ENCODE measurements at places on chromosomes 12 and 14.

DNA sequence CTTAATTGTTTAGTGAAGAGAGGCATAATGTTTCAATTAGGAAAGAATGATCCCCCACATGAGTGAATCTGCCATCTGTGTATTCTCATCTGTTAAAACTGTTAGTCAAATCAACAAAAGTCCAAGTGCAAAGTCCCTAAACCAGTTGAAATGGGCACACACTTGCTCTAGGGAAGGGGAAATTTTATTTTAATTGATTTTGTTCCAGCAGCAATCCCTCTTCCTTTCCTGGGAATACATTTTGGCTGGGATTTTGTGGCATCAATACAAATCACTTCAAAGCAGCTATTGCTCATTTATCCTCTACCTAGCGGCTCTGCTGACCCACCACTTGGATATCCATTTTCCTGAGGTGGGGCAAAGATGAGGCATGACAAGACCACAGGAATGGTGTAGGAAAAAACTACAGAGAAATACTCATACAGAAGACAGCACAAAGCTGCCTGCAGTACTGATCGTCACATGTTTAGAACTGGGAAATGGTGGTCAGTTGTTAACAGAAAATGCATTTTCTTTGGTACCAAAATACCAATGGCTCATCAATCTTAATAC, 9.8 kb upstream of the SSTR1 start:
- DNase-seq = no peak

GRCh38 chr14:83170165-83170564, 1636.5 kb upstream of the SEL1L start:
- no peak for DNase-seq

- DNase-seq = no peak
These were observed 31.8 kb downstream of the GCN1 start for GRCh38 chr12:120162763-120163162.

GRCh38 chr12:12415886-12416285, 59.0 kb downstream of the BORCS5 start:
- DNase-seq = no peak

GRCh38 chr14:100019156-100019744, 46.0 kb upstream of the EVL start:
- DNase-seq = no peak

GRCh38 chr12:89448526-89448925, 76.1 kb downstream of the GALNT4 start:
- no peak for DNase-seq

- no peak for DNase-seq
These were observed 340.0 kb upstream of the SFSWAP start for GRCh38 chr12:131370791-131371347.

DNA sequence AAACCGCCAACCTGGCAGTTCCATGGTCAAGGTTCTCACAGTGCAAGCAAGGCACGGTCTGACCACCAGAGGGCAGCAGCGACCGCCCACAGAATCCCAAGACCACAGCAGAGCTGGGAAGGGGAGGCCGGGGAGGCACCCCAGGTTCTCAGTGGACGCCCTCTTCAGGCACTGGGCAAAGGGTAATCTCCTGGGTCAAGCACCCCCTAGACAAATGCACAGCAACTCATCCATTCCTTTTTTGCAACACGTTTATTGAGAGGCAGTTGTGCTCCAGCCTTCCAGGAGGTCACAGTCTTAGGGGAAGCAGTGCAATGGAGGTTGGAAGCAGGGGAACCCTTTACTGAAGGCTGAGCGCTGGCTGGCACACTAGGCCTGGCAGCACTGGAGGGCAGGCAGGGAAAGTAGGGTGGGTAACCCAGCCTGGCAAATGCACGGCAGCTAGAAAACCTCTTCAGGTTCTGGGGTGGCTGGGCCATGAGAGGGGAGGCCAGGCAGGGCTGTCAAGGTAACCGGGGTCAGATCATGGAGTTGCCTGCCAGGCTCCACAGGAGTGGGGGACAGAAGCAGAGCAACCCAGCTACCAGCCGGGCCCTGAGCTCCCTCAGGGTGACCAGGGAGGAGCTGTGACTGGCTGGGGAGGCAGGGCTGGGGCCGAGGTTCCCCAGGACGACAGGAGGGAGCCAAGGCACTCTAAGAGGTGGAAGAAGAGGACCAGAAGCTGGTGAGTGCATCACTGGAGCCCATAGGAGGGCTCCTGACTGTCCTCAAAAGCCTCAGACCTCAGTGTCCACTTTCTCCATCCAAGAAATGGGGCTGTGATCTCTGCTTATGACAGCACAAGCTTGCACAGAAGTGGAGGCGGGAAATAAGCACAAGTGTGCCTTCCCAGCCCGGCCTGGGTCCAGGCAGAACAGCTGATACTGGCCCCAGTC, 1.8 kb upstream of the RHOF start:
- DNase-seq = peak; percentile 77

DNA sequence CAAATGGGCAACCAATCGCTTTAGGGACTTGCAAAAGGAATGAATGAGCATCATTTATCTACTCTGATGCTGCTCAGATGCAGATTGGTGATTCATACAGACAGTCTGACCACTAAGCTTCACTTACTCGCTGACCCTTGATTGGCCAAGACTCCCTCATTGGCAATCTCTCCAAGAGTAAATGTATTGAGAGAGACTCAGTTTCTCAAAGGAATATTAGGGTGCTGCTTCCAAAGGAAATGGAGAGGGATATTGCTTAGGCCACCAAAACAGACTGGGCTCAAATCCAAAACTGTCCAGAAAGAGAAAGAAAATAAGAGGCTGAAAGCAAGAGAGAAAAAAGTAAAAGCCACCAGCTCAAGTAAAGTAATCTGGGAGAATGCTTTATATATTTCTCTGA, 785.2 kb downstream of the GALC start:
- no peak for DNase-seq

- no peak for DNase-seq
These were observed 15.2 kb upstream of the FOXN3 start for GRCh38 chr14:89432226-89432625.

DNA sequence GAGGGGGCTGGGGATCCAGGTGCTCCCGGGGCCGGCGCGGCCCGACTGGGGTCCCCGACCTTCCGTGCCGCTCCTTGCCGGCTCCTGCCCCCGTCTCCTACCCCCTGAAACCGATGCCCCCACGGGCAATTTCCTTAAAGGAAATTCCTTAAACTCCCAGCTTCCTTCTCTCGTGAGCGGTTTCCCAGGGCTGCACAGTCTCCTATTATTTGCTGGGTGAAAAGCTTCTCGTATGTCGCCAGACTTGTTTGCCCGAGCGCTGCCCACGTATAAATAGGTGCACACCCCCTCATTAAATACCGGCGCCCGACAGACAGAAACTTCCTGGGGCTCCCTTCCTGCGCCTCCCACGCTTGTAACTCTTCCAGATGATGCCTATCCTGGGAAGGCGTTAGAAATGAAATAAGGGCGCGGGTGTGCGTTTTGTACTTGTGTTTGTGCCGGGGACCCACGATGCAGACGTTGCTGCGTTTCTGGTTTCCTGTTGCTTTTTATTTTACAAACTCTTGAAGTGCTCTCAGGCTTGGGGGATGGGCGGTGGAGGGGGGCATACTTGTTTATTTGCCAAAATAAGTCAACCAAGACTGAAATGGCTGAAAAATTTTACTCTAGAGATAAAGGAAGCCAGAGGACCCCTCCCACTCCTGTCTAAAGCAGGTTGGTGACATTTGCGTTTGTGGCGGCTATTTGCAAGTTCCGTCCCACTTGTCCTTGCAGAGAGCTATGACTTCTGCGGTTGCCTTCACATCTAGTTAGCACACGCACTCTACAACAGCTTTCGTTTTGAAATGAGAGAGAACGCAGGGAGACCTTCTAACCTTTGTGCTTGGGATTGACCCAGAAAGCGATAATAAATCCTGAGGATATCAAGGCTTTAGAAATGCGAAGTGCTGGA, 1.0 kb downstream of the HIP1R start:
- peak; percentile 75 for DNase-seq

- DNase-seq = no peak
These were observed 1.7 kb downstream of the KSR2 start for GRCh38 chr12:117967043-117967442.

GRCh38 chr12:77314378-77315052, 249.1 kb upstream of the E2F7 start:
- no peak for DNase-seq
